ENCODE measurements at places on chromosomes 6 and 20.

DNA sequence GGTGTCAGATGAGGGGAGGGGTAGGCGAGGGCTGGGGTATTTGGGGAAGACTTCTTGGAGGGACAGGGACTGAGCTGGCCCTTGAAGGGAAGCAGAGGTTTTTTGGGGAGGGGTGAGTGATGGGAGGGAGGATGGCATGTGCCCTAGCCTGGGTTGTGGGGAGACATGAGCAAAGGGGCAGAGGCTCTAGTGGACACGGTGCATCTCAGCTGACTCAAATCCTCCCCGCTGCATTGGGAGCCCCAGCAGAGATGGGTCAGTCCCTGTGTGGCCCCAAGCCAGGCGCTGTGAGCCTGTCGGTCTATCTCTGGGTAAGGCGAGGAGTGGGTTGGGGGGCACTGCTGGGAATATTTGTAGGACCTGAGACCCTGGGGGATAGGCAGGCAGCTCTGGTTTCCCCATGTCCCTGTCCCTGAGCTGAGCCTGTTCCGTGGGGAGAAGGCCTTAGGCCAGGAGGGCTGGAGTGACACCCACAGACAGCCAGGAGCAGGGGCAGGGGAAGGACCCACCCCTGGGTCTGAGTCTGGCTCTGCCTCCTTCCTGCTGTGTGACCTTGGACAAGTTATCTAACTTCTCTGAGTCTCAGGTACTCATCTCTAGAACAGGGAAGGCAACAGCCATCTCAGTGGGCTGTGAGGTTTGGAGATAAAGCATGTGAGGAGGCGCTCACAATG, 36.0 kb downstream of the SPDEF start:
- DNase-seq, result no peak

GRCh38 chr6:33764036-33764435, 17.3 kb upstream of the IP6K3 start:
- DNase-seq, result no peak

GRCh38 chr20:23242556-23243180, 107.9 kb upstream of the NXT1 start:
- no peak for DNase-seq

DNA sequence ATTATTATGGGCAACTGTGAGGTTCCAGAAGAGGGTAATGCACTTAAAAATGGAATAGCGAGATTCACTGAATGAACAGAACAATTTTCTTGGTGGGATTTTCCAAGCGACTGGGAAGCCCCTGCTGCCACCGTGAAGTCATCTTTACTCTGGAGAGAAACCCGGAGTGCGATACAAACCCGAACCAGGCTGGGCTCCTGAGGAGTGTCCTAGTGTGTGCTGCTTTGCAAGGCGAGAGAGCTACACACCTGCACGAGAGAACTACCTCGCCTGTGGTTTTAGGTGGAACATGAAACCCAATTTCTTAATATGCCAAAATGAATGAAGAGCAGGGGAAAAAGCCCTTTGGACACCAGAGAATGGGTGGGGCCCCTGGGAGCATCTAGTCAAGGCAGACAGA, 33.5 kb upstream of the DACT2 start:
- no peak for DNase-seq

DNA sequence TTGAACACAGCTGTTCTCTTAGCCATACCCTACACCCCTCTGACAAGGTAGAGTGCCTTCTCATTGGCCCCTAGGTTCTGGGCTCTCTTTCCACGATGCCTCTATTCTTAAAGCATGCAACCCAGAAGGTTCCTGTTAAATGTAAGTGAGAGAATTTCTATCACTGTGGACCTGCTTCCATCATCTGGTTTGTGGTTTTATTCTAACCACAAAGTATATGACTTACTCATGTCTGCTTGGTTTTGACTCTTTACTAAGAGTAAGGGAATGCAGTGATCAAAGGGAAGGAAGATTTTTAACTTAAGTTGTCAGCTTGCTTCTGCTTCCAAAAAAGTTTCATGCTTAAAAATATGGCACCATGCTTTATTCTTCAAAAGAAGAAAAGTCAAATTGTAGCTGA, 80.2 kb downstream of the ANKEF1 start:
- no peak for DNase-seq

Data from stimulated activated CD8-positive, alpha-beta memory T cell treated with anti-CD3 and anti-CD28 coated beads, Interleukin-7, amount 100 ng/mL, for 24 hours (primary cell).